ENCODE measurements at places on chromosomes 13 and 19.

GRCh38 chr13:40026741-40027140, 371.3 kb downstream of the COG6 start:
- DNase-seq = no peak
- H3K36me3 ChIP-seq = no peaks in the 10 kb centered on the region
- no peaks in the 10 kb centered on the region for H3K27me3 ChIP-seq
- H3K27ac ChIP-seq = no peak overlapping the region
- H3K4me3 ChIP-seq = no peak overlapping the region
- H3K4me1 ChIP-seq = no peaks in the 10 kb centered on the region

GRCh38 chr13:31361673-31362072, 161.9 kb downstream of the B3GLCT start:
- H3K4me1 ChIP-seq = no peaks in the 10 kb centered on the region
- no peaks in the 10 kb centered on the region for H3K27me3 ChIP-seq
- H3K4me3 ChIP-seq = no peak overlapping the region
- no peak for DNase-seq
- H3K27ac ChIP-seq = no peak overlapping the region

DNA sequence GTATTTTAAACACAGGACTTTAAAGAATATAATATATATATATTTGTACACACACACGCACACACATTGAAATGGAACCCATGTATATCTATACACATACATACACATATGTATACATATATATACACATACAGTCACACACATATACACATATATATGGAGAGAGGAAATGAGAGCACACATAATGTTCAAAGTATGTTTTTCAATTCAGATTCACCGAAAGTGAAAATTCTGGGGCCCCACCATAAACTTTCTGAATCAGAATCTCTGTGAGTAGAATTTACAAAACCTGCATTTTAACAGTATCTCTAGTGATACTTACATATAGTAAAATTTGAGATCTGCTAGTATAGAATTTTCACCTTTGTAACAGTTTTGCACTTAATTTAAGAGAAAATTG, 60.4 kb upstream of the OBI1 start:
- H3K27me3 ChIP-seq = no peaks in the 10 kb centered on the region
- H3K27ac ChIP-seq = no peak overlapping the region
- no peak overlapping the region for H3K4me3 ChIP-seq
- H3K36me3 ChIP-seq = no peaks in the 10 kb centered on the region
- no peak for DNase-seq
- no peaks in the 10 kb centered on the region for H3K4me1 ChIP-seq

DNA sequence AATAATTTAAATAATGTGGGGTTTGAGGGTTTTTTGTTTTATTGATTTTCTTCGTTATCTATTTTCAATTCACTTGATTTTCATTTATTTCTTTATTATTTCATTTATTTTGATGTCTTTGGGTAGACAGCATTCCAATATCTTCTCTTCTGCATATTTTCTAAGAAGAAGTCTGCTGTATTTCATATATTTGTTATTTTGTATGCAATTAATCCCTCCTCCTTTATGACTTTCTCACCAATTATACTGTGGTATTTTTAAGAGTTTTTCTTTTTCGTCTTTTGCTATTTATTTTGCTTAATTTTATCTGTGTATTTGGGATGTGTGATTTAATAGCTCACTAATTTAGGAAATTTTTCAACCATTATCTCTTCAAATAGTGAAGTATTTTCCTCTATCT, 1444.4 kb upstream of the MIR17HG start:
- no peaks in the 10 kb centered on the region for H3K36me3 ChIP-seq
- no peaks in the 10 kb centered on the region for H3K4me1 ChIP-seq
- no peak overlapping the region for H3K27ac ChIP-seq

- H3K36me3 ChIP-seq = no peaks in the 10 kb centered on the region
- DNase-seq = no peak
- no peak overlapping the region for H3K4me3 ChIP-seq
Observed at GRCh38 chr19:54389553-54389952, 24.8 kb upstream of the LAIR1 start.

DNA sequence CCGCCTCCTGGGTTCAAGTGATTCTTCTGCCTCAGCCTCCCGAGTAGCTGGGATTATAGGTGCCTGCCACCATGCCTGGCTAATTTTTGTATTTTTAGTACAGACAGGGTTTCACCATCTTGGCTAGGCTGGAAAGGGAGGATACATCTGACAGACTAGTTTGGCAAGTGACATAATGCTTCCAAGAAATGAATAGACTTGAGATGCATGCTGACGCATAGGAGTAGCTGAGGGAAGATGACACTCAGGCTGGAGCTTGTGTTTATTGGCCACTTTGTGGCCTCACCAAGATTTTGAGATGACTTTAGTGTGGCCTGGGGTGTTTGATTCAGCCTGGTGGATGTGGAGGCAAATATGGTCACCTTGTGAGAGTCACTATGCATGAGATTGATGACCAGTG, 4.0 kb downstream of the ZNF586 start:
- H3K4me1 ChIP-seq = peaks cover 12% of the 10 kb centered on the region
- H3K27me3 ChIP-seq = no peaks in the 10 kb centered on the region
- DNase-seq = no peak
- H3K4me3 ChIP-seq = no peak overlapping the region

DNA sequence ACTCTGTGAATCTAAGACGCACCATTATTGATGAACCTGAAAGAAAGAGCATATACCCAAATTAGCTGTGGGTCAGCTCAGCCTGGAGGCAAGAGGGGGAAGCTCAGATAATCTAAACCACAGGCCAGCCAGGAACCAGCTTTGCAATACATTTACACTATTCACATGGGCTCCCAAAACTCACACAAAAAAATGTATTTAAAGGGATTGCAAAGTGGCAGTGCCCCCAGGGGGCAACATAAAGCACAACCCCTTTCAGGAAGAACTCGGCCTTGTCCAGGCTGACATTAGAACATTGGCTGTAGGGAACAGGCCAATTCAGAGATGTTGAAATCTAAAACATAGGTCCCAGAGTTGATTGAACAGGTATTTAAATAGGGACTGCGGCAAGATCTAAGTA, 3.2 kb upstream of the PROZ start:
- H3K36me3 ChIP-seq = no peaks in the 10 kb centered on the region
- no peak for DNase-seq
- H3K27me3 ChIP-seq = no peaks in the 10 kb centered on the region
- no peak overlapping the region for H3K27ac ChIP-seq
- H3K4me1 ChIP-seq = peaks cover 18% of the 10 kb centered on the region
- H3K4me3 ChIP-seq = no peak overlapping the region

GRCh38 chr13:95235199-95235756, 66.0 kb downstream of the ABCC4 start:
- no peaks in the 10 kb centered on the region for H3K27me3 ChIP-seq
- no peak overlapping the region for H3K4me3 ChIP-seq
- H3K27ac ChIP-seq = no peak overlapping the region
- no peaks in the 10 kb centered on the region for H3K4me1 ChIP-seq
- H3K36me3 ChIP-seq = no peaks in the 10 kb centered on the region
- no peak for DNase-seq

DNA sequence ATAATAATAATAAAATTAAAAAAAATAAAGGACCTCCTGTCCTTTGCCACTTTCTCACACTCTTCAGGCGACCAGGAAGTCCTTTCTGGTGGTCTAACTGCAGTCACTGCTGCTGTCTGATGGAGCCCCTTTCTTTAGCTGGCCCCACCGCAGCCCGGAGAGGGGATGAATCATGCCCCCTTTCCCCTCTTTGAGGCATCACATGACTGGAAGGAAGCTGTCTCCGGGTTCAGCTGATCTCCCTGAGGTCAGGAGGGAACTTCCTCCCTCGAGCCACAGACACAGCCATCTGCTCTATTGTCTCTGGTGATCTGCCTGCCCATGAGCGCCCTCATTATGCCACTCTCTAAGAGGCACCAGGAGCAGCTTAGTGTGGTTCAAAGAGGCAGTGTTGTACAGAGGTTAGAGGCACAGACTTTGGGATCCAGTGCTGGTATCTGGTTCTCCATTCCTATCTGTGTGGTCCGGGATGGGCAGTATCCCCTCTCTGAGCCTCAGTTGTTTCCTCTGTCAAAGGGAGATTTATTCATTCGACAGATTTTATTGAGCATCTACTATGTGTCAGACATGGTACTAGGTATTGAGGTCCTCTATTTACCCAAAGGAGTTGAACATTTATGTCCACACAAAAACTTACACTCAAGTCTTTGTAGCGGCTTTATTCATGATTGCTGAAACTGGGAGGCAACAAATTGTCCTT, 30.0 kb downstream of the VAV1 start:
- no peak overlapping the region for H3K27ac ChIP-seq
- no peaks in the 10 kb centered on the region for H3K36me3 ChIP-seq
- peaks cover 3% of the 10 kb centered on the region for H3K4me1 ChIP-seq
- no peak overlapping the region for H3K4me3 ChIP-seq
- H3K27me3 ChIP-seq = peaks cover 10% of the 10 kb centered on the region
- peak; percentile 37 for DNase-seq

DNA sequence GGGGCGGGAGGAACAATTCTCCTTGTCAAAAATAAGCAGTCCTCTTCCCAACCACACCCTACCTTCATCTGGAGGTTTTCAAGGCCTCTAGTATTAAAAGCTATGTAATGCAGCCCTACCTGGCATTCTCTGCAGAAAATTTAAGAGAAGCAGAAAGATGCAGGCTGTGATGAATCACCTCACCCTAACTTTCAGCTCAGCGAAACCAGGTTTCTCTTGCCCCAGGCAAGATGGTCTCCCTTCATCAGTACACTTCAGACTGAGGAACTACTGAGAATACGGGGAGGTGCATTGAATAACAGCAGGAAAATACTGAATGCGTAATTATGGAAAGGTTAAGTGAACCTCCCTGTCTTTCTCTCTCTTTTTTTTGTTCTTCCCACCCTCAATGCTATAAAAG, 437.6 kb upstream of the KLF12 start:
- no peak overlapping the region for H3K4me3 ChIP-seq
- H3K27me3 ChIP-seq = no peaks in the 10 kb centered on the region
- H3K4me1 ChIP-seq = peaks cover 3% of the 10 kb centered on the region
- no peaks in the 10 kb centered on the region for H3K36me3 ChIP-seq

DNA sequence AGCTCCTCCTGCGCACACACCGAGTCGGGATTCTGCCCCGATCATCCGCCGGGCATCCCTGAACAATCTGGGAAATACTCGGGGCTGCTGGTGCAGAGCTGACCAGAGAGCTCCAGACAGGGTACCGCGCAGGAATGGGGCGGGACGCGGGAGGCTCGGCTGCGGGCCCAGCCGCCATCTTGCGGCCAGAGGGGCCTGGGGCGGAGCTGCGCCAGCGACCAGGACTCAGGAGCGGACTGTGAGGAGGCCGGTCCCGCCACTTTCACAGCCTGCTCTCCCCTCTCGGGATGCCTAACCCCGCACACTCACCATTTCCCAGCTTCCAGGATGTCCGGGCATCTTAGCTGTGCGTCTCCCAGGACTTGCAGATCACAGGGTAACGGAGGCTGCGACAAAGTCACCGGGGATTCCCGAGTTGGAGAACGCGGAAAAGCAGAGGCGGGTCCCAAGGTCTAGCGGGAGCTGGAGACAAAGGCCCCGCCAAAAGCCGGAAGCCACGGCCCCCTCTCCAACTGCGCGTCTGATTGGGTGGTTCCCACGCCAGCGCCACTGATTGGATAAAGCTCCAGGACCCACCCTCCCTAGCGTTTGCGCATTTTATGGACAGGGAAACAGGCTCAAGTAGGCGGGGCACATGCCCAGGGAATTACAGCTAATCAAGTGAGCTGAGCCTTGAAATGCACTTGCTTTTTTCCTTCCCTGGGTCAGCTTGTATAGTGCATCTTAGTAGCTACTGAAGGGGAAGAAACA, 15.8 kb upstream of the ZNF43 start:
- peak overlapping the region; percentile 35 for H3K27ac ChIP-seq
- peaks cover 8% of the 10 kb centered on the region for H3K4me1 ChIP-seq
- peak; percentile 96 for DNase-seq
- H3K4me3 ChIP-seq = peak overlapping the region; percentile 77
- no peaks in the 10 kb centered on the region for H3K36me3 ChIP-seq

- H3K36me3 ChIP-seq = no peaks in the 10 kb centered on the region
- H3K27me3 ChIP-seq = no peaks in the 10 kb centered on the region
- H3K4me3 ChIP-seq = no peak overlapping the region
- no peak overlapping the region for H3K27ac ChIP-seq
Observed at GRCh38 chr13:39787086-39787487, 131.6 kb downstream of the COG6 start.

- DNase-seq = peak; percentile 74
- H3K4me1 ChIP-seq = peaks cover 27% of the 10 kb centered on the region
- no peaks in the 10 kb centered on the region for H3K27me3 ChIP-seq
- no peak overlapping the region for H3K27ac ChIP-seq
- no peaks in the 10 kb centered on the region for H3K36me3 ChIP-seq
Observed at GRCh38 chr19:18742838-18743783, 48.0 kb downstream of the COMP start.

- H3K27me3 ChIP-seq = no peaks in the 10 kb centered on the region
- H3K27ac ChIP-seq = peak overlapping the region; percentile 81
- H3K36me3 ChIP-seq = peaks cover 26% of the 10 kb centered on the region
- peaks cover 37% of the 10 kb centered on the region for H3K4me1 ChIP-seq
- no peak for DNase-seq
Observed at GRCh38 chr13:110216006-110216397, 91.0 kb downstream of the COL4A1 start.

DNA sequence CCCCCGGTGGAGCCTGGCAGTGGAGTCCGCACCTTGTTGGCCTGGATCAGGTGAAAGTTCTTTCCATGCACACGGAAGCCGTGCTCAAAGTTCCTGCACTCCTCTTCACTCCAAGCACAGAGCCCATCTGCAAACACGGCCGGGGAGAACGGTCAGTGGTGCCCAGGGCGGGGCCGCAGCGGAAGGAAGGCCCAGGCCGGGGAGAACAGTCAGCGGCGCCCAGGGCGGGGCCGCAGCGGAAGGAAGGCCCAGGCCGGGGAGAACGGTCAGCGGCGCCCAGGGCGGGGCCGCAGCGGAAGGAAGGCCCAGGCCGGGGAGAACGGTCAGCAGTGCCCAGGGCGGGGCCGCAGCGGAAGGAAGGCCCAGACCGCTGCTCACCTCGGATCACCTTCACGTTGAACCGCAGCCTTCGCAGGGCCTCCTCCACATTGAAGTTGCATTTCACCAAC, 20.6 kb upstream of the PLPP2 start:
- H3K27ac ChIP-seq = peak overlapping the region; percentile 93
- H3K4me1 ChIP-seq = no peaks in the 10 kb centered on the region
- H3K27me3 ChIP-seq = no peaks in the 10 kb centered on the region
- H3K4me3 ChIP-seq = peak overlapping the region; percentile 53
- H3K36me3 ChIP-seq = peaks cover 70% of the 10 kb centered on the region

DNA sequence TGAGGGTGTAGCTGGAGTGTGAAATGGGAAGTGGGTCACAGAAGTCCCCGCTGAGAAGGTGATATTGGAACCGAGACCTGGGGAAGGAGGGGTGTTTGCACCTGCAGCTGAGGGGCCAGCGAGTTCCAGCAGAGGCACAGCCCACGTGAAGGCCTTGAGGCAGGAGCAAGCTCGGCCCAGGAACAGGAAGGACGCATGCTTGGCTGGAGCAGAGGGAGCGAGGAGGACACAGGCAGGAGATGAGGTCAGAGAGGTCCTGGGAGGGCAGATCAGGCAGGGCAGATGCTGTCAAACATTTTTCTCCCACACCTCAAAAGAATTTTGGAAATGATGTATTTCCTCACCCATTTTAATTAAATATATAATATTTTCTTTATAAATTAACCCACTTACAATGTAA, 9.3 kb downstream of the ZNF415 start:
- no peaks in the 10 kb centered on the region for H3K27me3 ChIP-seq
- H3K4me3 ChIP-seq = no peak overlapping the region
- no peak overlapping the region for H3K27ac ChIP-seq
- no peak for DNase-seq
- H3K4me1 ChIP-seq = no peaks in the 10 kb centered on the region
- peaks cover 18% of the 10 kb centered on the region for H3K36me3 ChIP-seq

Measured in heart left ventricle (tissue), 16 donors.